ENCODE measurements at places on chromosomes 7 and 10.

GRCh38 chr10:7810443-7810842 lies 7.9 kb upstream of the TAF3 start:
- no peak for DNase-seq

- no peak for DNase-seq
Observed at GRCh38 chr10:14142606-14143250, 188.0 kb downstream of the FRMD4A start.

- DNase-seq, result peak; percentile 81
Observed at GRCh38 chr10:59817773-59818172, 64.5 kb upstream of the MRLN start.

GRCh38 chr10:49080965-49081364 lies 34.4 kb downstream of the VSTM4 start:
- DNase-seq, result no peak

DNA sequence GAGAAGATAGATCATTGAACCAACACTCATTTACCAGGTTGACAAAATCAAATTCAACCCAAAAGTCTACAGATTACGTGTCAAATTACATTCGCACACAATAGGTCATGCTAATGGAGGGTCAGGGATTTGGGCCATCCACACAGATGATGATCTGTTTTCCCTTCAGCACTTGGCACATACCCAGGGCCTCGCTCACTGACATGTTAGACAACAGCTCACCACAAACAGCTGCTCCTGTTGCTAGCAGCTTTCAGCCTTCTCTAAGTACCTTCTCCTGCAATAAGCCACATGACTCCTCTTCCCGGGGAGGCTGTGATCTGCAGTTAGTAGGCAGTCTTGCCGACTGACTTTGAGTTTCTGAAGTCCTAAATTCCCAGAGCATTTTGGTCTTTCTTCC lies 18.4 kb downstream of the NKX2-3 start:
- DNase-seq, result peak; percentile 21

GRCh38 chr10:2990764-2991163 lies 76.6 kb upstream of the PFKP start:
- no peak for DNase-seq

GRCh38 chr7:55730197-55730596 lies 132.4 kb downstream of the SEPTIN14 start:
- DNase-seq, result no peak

GRCh38 chr7:1712907-1713501 lies 42.9 kb downstream of the ELFN1 start:
- DNase-seq, result no peak

DNA sequence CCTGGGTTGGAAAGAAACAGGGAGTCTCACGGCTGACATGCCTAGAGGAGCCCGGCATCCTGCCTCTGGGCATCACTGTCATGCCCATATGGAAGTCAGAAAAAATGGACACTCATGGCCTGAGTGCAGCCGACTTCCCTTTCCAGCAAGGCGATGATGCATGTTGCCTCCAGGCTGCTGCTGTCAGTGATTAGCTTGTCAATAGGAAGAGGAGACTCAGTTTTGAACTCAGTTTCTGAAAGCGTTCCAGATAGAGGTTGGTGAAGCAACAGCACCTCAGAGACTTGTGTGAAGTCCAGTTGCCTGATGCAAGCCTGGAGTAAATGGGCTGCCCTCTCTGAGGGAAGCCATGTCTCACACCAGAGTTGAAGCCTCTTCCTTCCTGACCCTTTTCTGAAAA lies 148.4 kb downstream of the TPST1 start:
- DNase-seq, result peak; percentile 56

DNA sequence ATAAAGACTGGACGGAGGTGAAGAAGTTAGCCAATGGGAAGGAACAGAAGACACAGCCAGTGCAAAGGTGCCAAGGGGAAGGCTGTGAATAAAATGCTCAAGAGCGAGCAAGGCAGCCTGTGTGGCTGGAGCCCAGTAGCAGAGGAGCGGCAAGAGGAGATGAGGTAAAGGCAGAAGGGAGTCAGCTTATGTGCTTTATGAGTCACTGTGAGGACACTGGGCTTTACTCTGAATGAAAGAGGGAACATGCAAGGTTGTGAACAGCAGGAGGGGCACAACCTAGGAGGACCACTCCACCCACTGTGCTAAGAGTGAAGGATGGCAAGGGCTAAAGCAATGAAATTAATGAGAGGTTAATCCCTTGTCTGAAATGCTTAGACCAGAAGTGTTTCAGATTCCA lies 129.0 kb upstream of the ODAD2 start:
- no peak for DNase-seq

DNA sequence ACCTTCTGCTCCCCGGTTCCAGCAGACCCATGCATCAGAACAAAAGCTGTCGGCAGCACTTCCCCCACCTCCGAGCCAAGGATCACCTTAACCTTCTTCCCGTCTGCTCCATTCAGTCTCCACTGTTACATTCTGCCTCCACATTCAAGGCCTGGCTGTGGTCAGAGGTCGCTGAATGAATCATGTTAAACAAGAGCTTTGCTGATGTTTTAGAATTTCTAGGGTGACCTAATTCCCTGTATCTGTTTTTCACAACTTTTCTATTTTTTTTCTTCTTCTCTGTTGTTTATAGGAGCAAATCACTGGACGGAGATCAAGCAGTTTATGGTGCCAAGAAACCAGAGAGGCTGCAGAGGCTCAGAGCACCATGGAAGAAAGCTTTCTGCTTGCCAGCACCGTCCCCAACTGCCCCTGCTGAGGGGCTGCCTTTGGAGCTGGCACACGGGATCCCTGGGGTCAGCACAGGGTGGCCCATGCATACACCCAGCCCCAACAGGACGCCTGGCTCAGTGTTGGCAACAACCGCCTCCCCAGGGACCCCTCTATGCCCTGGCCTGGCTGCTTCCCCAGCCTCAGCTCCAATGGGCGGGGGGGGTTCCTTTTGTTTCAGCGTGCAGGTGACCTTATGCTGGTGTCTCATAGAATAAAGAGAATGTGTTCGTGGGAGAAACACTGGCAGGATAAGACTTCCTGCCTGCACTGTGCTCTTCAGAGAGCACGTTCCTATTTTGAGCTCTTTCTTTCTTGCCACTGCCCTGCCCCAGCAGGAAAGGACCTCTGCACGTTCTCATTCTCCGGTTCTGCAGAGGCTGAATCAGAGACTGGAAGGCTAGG lies 182.7 kb upstream of the LYZL2 start:
- DNase-seq, result peak; percentile 84

DNA sequence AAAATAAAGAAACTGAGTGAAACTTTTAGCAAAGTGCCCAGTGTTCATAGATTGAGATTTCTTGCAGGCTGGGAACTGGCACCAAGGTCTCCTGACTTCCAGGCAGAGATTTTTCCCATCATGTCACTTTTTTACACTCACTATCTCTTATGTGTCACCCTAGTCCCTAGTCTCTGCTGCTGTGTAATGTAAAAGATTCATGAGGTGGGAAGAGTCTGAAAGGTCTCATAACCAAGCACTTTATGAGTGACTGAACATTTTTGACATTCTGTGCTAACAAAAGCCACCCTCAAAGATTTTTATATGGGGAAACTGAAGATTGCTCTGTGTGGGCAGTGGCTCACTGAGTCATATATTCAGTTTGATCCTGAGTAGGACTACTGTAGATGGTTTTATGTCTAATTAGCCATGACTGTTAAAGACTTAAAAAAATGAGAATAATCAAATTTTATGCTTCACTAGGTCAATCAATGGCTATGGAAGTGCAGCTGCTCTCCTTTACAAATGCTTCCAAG lies 900.3 kb upstream of the SORCS1 start:
- DNase-seq, result no peak

- no peak for DNase-seq
Observed at GRCh38 chr10:30598105-30598776, 31.3 kb downstream of the LYZL2 start.

DNA sequence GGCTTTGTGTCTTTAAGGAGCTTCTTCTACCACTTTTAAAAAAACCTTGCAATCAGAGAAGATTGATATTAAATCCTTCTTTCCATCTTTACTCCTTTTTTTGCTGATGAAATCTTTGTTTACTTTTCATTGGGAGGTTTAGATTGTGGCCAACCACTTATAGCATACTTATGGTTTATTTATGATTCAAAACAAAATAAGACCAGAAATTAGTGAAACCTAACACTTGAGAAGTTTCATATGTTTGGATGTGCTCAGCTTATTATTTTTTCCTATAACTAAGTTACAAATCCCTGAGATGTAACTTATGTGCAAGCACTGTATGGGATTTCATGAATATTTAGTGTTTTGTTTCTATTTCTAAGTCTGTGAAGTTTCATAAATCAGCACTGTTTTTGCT lies 13.5 kb upstream of the PRPS1L1 start:
- DNase-seq, result no peak

GRCh38 chr7:130777426-130777825 lies 43.4 kb upstream of the KLF14 start:
- DNase-seq, result no peak

DNA sequence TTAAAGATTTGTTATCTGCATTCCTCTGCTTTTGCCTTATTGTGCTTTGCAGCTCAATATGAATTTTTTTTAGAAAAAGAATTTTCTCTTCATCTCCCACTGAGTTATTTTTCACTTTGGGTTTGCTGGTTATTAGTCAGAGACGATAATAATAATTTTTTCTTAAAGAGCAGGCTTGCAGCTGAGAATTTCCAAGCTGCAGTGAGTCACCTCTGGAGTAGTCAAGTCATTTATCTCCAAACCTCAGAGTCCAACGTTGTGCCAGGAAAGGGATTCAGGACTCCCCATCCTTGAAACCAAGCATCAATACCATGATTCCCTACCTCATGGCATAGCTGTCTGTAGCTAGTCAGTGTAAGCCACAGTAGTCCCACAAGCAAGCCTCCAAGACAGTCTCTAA lies 15.2 kb upstream of the EGR2 start:
- DNase-seq, result peak; percentile 68

DNA sequence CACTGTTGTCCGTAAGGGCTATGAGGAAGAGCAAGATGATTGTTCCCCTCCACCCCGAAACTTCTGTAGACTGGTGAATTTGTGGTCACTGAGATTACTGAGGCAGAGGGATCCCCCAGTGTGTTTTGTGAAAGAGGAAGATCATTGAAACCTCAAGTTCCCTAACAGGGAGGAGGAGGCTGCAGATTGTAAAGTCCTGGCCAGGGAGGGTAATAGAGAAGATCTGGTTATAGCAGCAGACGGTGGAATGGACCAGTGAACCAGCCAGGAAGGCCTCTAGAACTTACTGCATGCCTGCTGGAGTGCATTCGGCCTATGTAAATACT lies 31.1 kb downstream of the LMTK2 start:
- DNase-seq, result no peak

- DNase-seq, result no peak
Observed at GRCh38 chr10:12513775-12514673, 164.7 kb downstream of the CAMK1D start.

DNA sequence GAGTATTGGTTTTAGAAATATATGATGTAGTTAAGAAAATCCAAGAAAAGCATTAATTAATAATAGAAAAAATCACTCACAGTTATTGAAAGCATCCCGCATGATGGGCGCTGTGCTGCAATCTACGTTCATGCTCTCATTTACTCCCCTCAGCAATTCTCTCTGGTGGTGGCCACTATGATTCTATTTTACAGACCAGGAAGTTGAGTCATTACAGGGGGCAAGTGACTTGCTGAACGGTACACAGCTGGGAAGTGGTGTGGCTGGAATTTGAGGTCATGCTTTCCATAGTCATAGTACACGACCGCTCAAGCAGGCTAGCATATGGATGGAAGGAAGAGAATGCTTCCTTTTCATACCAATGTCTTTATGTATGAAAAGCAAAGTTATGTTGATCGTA lies 117.4 kb downstream of the TES start:
- peak; percentile 14 for DNase-seq

GRCh38 chr10:71554671-71555070 lies 158.0 kb downstream of the CDH23 start:
- no peak for DNase-seq

DNA sequence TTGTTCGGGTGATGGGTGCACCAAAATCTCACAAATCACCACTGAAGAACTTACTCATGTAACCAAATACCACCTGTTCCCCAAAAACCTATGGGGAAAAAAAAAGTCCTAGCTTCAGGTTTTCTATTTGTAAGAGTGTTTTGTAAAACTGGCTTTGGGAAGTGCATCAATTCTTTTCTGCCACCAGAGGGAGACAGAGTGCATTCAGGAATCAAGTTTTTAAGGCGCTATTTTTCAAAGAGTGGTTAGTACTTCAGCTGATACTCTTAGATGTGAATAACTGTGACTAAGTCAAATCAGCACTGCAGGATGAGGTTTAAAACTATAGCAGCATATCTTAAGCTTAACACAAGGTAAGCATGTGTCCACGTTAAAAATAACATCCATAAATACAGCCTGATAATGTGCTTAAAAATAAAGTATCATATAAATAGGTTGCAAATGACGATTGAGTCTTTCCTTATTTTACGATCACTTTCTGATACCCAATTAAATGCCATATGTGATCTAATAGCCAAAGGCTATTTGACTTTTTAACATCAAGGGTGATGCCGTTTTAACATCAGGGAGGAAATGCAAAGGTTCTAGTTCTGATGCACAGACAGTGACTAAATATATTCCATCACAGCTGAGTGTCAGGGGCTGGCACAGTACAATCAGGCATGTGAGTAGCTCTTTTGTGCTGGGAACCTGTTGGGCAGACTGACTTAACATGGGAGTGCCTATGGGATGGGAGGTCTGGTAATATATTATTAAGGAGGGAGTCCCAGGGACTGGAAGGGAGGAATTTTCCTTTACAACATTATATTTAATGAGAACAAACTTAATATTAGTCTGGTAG lies 10.6 kb upstream of the LYZL2 start:
- peak; percentile 64 for DNase-seq

DNA sequence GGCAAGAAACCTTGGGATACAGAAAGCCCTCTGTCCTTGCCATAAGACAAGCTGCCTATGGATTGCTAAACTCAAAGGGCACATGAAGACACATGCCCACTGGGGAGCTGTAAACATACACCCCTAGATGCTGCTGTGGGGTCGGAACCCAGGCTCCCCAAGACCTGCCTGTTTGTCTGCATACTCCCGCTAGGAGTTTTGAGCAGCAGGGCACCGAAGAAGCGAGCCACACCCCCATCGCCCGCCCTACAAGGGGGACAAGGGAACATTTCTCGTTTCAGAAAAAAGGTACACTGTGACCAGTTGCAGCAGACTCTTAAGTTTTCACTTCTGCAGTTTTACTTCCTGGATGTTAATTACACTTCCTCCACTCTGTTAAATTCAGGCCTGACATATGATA lies 680.2 kb upstream of the GHITM start:
- DNase-seq, result no peak

DNA sequence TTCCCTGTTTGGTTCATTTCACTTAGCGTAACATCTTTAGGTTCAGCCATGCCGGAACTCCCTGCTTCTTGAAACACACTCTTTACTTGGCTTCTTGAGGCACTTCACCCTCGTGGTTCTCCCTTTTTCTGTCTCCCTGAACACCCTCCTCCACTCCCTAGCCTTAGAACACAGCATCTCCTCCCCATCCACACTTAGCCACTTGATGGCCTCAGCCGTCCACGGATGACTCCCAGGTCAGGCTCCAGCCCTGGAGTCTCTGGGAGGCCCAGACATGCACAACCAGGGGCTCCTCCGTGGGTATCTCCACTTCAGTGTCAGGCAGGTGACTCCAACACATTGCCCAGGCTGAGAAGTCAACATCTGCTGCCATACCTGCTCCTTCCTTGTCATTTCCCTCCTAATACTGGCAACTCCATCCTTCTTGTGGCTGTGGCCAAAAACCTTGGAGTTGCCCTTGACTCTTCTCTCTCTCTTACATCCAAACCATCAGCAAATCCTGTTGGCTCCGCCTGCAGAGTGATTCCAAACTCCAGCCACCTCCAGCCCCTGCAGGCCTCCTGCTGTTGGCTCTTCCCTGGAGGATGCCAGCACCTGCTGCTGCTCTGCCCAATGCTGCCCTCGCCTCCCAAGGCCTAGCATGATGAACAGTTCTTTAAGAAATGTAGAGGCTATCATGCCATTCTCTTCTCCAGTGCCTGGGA lies 8.4 kb upstream of the INMT start:
- peak; percentile 22 for DNase-seq

All from stromal cell of bone marrow (primary cell).